Midbrain (tissue), 1 donor: ENCODE measurements at places on chromosomes 16 and 17.

GRCh38 chr16:2519711-2520080 lies 475 bp upstream of the AMDHD2 start:
- no peak for DNase-seq

- DNase-seq = no peak
Measured at GRCh38 chr16:59013930-59014329, 279.8 kb upstream of the GOT2 start.

- no peak for DNase-seq
Measured at GRCh38 chr17:51548125-51548524, 287.8 kb downstream of the UTP18 start.

- no peak for DNase-seq
Measured at GRCh38 chr16:74929636-74930035, 55.3 kb downstream of the WDR59 start.
